ENCODE measurements at places on chromosomes 12 and 14.

DNA sequence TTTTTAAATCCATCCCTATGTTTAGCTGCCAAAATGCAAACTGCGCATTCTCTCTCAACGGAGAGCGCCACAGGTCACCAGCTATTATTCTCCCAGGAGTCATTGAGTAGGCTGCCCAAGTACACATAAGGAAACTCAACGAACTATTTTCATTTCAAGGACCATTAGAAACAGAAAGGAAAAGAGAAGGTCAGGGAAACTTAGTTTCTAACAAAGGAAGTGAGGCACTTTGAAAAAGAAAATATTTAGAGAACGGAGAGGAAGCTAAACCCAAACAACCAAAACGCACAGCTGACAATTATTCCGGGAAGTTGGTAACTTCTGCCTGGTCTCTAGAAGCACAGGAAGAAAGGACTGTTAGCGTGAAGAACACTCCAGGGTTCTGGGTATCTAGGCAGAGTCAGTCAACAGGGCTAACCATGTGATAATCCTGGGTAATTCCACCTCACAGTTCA is 23.5 kb downstream of the GPHB5 start:
- DNase-seq, result no peak

- DNase-seq, result no peak
Measured at GRCh38 chr12:71371122-71371521, 68.5 kb upstream of the LGR5 start.

DNA sequence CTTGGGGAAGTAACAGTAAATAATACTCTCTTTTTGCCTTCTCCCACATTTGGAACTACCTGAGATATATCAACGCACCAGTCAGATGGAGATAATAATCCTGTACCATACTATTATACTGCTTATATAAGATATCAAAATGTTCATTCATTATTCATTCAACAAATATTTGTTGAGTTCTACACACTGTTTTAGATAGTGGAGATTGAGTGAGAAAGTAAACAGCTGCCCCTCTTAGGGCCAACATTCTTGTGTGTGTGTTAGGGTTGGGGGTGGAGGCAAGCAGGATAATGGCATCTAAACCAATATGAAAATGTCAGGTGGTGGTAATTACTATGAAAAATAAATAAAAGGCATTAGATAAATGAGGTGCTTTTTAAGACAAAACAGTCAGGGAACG is 14.0 kb downstream of the MIS18BP1 start:
- DNase-seq, result no peak

DNA sequence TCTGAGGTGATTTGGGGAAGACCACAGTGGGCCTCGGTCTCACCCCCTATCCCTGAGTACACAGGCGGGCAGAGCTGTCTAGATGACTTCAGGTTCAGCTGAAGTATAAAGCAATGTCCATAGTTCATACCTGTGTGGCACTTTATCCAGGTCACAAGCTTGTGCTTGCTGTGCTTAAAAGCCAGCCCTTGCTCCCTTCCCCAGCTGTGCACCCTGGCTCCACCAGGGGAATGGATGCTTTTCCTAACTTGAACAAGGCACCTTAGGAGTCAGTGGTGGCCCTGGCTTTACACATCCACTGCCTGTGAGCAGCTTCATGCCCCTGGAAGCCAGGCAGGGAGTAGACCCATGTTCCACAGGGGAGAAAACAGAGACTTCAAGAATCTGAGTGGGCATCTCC is 5.5 kb downstream of the CARMIL3 start:
- DNase-seq, result no peak

- DNase-seq, result peak; percentile 87
Measured at GRCh38 chr12:56130876-56131275, 2.8 kb downstream of the ESYT1 start.

GRCh38 chr14:69535230-69535848 is 39.3 kb downstream of the CCDC177 start:
- DNase-seq, result peak; percentile 73

DNA sequence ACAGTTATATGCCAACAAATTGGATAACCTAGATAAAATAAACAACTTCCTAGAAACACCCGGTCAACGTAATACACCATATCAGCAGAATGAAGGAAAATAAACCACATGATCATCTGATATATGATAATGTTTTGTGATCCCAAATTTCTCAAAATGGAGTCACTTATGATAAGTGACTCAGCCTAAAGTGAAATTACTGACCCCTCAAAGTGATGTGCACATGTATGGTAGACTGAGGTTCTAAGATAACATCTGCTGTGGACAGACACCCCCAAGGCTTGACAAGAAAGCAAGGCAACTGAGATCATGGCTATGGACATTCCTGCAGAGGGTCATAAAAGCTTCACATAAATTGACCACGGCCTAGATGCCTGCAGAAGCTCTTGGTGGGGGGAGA is 105.1 kb upstream of the DCN start:
- no peak for DNase-seq

DNA sequence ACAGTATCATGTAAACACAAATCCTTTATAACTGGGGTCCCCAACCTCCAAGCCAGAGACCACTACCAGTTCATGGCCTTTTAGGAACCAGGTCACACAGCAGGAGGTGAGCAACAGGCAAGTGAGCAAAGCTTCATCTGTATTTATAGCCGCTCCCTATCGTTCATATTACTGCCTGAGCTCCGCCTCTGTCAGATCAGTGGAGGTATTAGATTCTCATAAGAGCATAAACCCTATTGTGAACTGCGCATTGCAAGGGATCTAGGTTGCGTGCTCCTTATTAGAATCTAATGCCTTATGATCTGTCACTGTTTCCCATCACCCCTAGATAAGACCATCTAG is 49.9 kb downstream of the LRP6 start:
- no peak for DNase-seq

- peak; percentile 94 for DNase-seq
Measured at GRCh38 chr14:22791301-22791700, 23.9 kb downstream of the SLC7A7 start.

GRCh38 chr14:81450976-81451375 is 50.9 kb upstream of the STON2 start:
- DNase-seq, result no peak

DNA sequence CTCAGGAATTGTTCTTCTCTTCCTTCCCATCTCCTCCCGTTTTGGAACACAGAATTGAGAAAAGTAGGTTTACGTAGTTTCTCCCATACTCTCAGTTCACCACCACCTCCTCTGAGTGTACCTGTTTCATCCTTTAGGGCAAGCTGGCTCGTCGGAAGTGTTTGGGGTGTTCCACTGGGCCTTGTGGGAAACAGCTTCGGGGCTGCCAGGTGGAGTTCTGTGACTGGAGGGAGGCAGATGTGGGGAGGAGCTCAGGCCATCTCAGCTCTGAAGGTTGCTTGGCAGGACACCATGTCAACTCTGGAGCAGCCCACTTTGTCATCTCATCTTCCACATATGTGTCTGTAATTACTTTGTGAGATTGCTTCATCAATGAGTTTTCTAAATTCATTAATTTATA is 53.5 kb upstream of the RD3L start:
- no peak for DNase-seq
